ENCODE measurements at places on chromosomes 7 and 10.

DNA sequence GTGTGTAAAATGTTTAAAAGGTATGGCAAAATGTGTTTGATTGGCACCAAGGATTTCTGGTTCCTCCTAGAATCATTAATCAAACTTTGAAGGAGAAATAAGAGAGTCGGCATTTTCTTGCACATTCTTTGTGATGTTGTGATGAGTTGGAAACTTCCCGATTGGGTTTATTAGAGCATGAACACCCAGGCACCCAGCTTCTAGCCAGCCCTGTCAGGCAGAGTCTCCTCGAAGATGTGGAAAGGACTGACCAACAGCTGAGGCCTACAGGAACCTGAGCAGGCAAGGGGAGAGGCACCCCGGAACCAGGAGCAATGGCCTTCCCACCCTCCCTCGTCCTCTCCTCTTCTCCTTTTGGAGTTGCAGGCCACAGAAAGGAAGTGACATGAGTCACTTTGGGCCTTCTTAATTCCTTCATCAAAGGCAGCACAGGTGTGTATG is 68.7 kb downstream of the EGFR start:
- no peak for DNase-seq

DNA sequence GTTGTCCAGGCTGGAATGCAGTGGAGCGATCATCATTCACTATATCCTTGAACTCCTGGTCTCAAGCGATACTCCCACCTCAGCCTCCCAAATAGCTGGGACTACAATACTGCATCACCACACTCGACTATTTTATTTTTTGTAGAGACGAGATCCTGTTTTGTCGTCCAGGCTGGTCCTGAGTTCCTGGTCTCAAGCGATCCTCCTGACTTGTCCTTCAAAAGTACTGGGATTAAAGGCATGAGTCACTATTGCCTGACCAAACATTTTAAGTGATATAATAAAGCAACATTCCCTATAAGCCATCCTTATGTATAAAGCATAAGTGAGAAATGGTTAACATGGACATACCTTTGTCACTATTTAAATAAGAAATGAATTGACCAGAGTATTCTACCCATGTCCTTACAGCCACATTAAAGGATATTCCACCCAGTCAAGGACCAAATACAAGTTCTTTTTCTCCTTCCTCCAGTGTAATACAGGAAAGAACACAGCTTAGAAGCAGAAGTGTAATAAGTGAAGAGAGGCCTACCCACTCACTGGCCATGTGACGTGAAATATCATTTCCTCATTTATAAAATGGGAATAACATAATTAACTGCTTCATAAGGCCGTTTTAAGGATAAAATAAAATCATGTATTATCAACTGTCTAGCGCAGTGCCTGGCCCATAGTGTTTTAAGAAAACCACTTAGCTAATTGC is 82.0 kb downstream of the DOCK4 start:
- DNase-seq = no peak

DNA sequence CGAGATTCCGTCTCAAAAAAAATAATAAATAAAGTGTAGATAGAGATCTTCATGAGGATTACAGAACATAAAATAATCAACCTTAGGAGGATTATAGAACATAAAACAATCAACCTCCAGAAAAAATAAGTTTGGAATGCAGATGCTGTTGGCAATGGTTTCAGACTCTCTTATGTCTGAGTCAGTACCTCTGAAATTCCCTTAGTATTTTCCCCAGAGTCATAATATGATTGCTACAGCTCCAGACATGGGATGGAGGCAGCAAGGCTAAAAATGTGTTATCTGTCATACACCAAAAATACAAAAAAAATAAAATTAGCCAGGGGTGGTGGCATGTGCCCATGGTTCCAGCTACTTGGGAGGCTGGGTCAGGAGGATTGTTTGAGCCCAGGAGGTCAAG is 22.2 kb downstream of the CADPS2 start:
- no peak for DNase-seq

DNA sequence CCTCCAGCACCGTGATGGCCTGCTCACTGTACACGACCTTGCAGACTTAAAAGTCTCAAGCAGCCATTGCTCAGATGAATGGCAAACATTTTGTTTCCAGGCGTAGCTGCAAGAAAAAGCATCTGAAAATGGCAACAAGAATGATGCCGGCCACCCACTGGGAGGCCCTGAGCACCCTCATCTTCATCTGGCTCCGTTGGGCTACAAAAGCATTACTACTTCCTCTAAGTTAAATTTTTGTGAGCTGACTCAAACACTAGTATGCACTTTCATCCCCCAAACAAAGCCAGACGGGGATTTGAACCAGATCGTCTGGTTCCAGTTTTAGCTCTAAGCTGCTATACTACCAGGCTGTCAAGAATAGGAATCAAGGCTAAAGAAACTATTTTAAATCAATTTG is 116.6 kb upstream of the CDK1 start:
- no peak for DNase-seq

- no peak for DNase-seq
Observed at GRCh38 chr10:97465982-97466381, 20.0 kb downstream of the ZDHHC16 start.

- peak; percentile 87 for DNase-seq
Observed at GRCh38 chr10:35340975-35341374, 4.7 kb downstream of the CCNY start.

GRCh38 chr7:40232242-40232893 is 97.6 kb downstream of the SUGCT start:
- DNase-seq = no peak

GRCh38 chr10:92727141-92727540 is 37.4 kb downstream of the HHEX start:
- no peak for DNase-seq

DNA sequence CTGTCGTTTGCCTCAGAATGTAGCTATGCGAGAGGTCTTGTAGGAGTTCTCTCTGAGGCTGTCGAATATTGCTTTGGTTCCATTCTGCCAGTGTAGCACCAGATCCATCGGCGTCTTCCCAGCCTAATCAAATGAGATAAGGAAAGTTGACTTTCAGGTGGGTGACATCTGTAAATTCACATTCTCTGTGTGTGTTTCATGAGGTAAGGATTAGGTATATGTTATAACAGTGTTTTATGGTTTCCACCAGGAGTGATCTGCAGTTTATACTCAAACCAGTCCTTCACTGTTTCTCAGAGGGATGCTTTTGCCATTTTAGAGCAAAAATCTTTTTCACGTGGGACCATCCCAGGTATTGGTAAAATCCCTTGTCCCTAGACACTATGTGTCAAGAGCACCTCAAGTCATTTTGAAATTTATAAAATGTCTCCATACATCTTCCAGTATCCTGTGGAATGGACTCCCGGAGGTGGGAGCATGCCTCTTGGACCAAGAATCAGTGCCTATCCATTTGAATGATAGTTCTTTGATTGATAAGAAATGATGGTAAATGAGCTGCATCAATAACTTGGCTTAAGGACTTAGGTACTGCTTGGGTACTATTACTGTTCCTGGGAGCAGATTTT is 7.9 kb downstream of the ANKRD1 start:
- DNase-seq = no peak

DNA sequence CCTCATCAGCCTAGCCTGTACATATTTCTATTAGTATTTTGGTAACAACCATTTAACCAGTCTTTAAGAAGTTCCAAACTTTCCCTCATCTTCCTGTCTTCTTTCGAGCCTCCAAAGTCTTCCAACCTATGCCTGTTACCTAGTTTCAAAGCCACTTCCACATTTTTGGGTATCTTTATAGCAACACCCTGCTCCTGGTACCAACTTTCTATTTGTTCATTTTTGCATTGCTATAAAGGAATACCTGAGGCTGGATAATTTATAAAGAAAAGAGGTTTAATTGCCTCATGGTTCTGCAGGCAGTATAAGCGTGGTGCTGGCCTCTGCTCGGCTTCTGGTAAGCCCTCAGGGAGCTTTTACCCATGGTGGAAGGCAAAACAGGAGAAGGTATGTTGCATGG is 578.8 kb upstream of the AUTS2 start:
- no peak for DNase-seq

GRCh38 chr10:17109046-17109445 is 20.6 kb downstream of the CUBN start:
- DNase-seq = no peak

- DNase-seq = no peak
Observed at GRCh38 chr7:144668503-144668902, 167.3 kb downstream of the TPK1 start.

- no peak for DNase-seq
Observed at GRCh38 chr10:18279173-18279572, 138.9 kb downstream of the CACNB2 start.

DNA sequence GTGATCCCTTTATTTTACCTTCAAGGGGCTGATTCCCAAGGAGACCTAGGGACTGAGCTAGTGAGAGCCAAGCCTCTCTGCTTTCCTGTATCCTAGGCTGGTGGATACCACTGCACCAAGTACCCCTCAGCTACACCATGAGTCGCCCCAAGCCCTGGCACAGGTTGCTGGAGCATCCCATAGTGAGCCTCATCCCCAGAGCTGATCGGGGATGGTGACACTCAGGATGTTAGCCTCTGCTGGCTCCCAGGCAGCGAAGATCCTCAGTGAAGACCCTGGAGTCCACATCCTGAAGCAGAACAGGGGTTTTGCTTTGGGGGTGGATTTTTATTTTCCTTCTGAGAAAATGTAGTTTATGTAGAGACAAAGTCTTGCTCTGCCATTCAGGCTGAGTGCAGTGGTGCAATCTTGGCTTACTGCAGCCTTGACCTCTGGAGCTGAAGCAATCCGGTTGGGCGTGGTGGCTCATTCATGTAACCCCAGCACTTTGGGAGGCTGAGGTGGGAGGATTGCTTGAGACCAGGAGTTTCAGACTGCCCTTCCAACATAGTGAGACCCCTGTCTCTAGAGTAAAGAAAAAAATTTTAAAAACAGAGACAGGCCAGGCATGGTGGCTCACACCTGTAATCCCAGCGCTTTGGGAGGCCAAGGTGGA is 12.5 kb upstream of the ZNF212 start:
- no peak for DNase-seq

DNA sequence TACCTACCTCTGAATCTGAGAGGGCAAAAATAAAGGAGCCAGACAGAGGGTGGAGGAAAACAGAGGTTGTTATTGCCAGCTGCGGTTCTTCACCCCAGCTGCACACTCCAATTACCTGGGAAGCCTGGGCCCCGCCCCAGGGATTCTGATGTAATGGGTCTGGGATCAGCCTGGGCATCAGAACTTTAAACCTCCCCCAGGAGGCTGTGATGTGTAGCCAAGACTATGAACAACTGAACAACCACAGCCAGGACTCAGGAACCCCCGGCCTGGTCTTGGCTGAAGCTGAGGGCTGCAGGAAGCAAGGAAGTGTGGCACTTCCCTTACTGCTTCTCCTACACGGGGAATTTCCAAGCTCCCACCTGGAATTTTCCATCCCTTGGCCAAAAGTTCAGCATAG is 89.3 kb downstream of the HIP1 start:
- DNase-seq = no peak

DNA sequence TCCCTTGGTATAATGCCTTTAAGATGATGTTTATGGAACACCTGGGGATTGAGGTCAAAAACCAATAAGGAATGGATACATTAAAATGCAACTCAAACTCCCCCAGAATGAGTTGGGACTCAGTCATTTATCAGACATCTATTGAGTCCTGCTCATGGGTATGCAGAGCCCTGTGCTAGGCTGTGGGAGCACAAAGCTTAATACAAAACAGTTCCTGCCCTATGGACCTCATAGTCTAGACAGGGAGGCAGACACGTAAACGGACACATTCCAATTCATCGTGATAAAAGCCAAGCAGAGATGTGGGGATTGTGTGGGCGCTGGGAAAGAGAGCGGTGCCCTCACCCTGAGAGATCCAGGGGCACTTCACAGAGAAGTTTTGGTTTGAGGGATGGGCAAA is 181.7 kb downstream of the PTEN start:
- DNase-seq = no peak

GRCh38 chr10:34650156-34650555 is 164.9 kb downstream of the PARD3 start:
- no peak for DNase-seq

DNA sequence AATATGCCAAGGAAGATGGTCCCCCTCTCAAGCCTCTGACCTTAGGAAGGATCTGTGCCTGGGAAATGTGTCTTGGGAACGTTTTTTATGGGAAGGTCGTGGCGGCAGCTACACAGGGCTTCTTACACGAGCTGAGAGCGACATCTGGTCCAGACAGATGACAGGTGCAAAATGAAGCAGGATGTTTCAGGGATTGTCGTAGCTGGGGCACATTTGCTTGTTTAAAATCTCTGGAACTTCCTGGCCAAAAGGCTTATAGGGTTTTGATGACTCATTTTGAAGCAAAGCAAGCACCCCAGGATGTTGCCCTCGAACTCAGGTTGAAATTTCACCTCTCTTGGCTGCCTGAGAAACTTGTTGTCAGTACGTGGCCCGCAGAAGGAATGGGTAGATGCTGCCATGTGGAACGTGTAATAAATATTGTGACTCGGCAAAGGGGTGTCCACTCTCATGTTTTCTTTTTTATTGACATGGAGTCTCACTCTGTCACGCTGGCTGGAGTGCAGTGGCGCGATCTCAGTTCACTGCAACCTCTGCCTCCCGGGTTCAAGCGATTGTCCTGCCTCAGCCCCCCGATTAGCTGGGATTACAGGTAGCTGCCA is 117.5 kb downstream of the CAMK1D start:
- no peak for DNase-seq

DNA sequence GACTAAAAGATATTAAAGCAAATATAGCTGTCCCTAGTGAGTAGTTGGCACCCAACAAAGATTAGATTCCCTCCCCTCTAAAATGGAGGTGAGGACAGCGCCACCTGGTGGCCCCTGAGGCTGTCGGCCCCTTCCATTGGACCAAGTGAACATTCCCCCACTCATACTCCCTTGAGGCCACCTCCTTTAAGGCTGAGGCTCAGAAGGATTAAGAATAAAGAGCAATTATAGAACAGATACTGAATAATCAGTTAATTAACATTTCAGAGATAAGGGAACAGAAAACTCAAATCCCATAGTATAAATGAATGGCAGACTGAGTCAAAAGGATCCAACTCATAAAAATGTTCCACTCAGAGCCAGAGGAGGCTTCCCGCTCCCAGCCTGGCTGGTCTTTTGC is 130.4 kb upstream of the GHITM start:
- DNase-seq = no peak

GRCh38 chr10:132959559-132959961 is 17.2 kb upstream of the CFAP46 start:
- peak; percentile 77 for DNase-seq

DNA sequence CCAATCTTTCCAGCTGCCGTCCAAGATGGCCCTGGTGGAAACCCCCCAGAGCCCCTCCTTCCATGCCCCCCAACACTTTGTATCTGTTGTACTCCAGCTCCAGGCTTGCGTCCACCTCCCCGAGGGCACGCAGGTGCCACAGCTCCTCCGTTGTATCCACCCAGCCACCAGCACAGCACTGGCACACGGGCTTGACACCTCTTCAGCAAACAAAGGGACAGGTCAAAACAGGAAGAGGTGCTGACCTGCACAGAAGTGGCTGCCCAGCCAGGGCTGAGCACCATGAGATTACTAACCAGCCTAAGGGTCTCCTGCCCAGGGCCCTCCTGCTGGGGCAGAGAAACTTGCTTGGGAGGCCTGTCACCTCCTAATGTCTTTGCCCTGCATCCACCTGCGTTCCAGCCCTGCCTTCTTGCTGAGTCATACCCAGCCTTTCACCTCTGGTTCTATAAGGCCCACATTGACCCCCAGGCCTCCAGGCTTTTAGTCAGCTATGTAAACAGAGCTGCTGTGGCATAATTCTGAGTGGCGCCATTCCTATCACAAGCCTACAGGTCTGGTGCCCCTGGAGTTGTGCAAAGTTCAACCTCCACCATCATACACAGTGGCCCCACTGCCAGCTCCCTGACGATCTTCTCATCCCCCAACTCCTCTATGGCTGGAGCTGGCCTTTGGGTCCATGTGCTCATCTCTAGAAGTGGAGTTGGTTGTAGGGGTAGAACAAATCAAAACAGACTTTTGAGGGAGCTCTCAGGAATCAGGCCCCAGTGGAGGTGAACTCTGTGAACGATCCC is 20.9 kb downstream of the SLC29A3 start:
- no peak for DNase-seq

Data from posterior vena cava (tissue), 2 donors.